ENCODE measurements at places on chromosomes 1 and 21.

GRCh38 chr1:185373813-185374529 is 56.9 kb upstream of the IVNS1ABP start:
- H3K27ac ChIP-seq = no peak overlapping the region
- DNase-seq = no peak
- H3K36me3 ChIP-seq = no peaks in the 10 kb centered on the region
- no peak overlapping the region for H3K4me3 ChIP-seq

- no peak overlapping the region for H3K27ac ChIP-seq
- peaks cover 6% of the 10 kb centered on the region for H3K27me3 ChIP-seq
- H3K4me3 ChIP-seq = no peak overlapping the region
- H3K36me3 ChIP-seq = peaks cover under 1% of the 10 kb centered on the region
- H3K4me1 ChIP-seq = peaks cover 23% of the 10 kb centered on the region
- DNase-seq = no peak
These were observed 35.5 kb upstream of the PRDM2 start for GRCh38 chr1:13664451-13664850.

- H3K4me3 ChIP-seq = peak overlapping the region; percentile 98
- H3K36me3 ChIP-seq = peaks cover 4% of the 10 kb centered on the region
- no peak for DNase-seq
- peak overlapping the region; percentile 97 for H3K27ac ChIP-seq
- H3K27me3 ChIP-seq = no peaks in the 10 kb centered on the region
These were observed 538 bp downstream of the GBP2 start for GRCh38 chr1:89125240-89125912.

GRCh38 chr1:25569597-25570396 is 26.4 kb downstream of the LDLRAP1 start:
- peaks cover 7% of the 10 kb centered on the region for H3K36me3 ChIP-seq
- no peak overlapping the region for H3K27ac ChIP-seq
- H3K4me1 ChIP-seq = peaks cover 16% of the 10 kb centered on the region
- H3K4me3 ChIP-seq = no peak overlapping the region

- no peak overlapping the region for H3K27ac ChIP-seq
- DNase-seq = no peak
- peaks cover 10% of the 10 kb centered on the region for H3K27me3 ChIP-seq
These were observed 2.2 kb downstream of the APP start for GRCh38 chr21:26168371-26168770.

GRCh38 chr1:67371681-67372080 is 58.5 kb downstream of the SERBP1 start:
- no peaks in the 10 kb centered on the region for H3K4me1 ChIP-seq
- H3K27ac ChIP-seq = no peak overlapping the region
- no peak overlapping the region for H3K4me3 ChIP-seq
- no peaks in the 10 kb centered on the region for H3K27me3 ChIP-seq

All from stimulated activated naive B cell treated with anti-CD40 and anti-IgM and Interleukin-4, amounts not matched to agents 10 μg/mL and 1 μg/mL and 100 μg/mL, for 72 hours (primary cell).